Stimulated activated CD8-positive, alpha-beta memory T cell treated with anti-CD3 and anti-CD28 coated beads, Interleukin-2, amount 100 ng/mL, for 1 hour (primary cell): ENCODE measurements at places on chromosomes 6 and 20.

- no peak for DNase-seq
Measured at GRCh38 chr6:18603361-18603760, 216.2 kb downstream of the RNF144B start.

GRCh38 chr20:52744441-52744840 lies 227.7 kb upstream of the TSHZ2 start:
- DNase-seq, result no peak

DNA sequence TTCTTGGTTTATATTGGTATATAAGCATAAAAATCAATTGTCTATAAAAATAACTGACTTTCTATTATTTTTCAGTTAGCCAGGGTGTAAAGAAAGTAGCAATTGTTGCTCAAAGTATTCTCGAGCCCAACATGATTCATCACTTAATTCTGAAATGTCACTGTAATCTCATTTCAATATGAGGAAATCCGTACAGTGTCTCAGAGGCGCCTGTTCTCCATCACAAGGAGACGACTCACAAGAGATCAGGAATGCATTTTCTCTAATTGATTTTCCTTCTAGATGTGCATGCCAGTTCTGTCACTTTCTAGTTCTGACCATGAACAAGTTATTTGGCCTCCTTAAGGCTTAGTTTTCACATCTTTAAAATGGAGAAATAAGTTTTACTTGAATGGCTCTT lies 753.1 kb downstream of the MAFB start:
- no peak for DNase-seq

- no peak for DNase-seq
Measured at GRCh38 chr6:53930330-53930729, 135.5 kb downstream of the LRRC1 start.

- DNase-seq, result no peak
Measured at GRCh38 chr20:51310216-51310615, 232.3 kb downstream of the NFATC2 start.

DNA sequence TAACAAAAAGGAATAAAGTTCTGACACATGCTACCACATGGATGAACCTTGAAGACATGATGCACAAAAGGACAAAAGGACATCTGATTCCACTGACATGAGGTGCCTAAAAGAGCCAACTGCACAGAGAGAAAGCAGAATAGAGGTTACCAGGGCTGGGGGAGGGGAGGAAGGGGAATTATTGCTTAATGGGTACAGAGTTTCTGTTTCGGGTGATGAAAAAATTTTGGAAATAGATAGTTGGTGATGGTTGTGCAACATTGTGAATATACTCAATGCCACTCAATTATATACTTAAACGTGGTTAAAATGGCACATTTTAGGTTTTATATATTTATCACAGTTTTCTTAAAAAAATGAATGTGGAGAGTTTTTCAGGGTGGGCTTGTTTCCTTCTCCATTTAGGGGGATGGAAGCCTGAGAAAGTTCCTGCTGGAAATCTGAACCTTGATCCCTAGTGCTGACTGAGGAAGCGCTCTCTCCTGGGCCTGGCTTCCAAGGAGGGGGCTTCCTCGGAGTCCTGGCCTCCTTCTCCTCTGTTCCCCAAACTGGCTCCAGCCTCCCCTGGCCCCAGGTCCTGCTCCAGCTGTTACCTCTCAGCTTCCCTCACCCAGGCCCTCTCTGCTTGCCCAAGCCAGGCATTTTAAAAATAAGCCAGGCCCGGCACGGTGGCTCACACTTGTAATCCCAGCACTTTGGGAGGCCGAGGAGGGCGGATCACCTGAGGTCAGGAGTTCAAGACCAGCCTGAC lies 79.2 kb downstream of the NOL4L start:
- DNase-seq, result no peak

DNA sequence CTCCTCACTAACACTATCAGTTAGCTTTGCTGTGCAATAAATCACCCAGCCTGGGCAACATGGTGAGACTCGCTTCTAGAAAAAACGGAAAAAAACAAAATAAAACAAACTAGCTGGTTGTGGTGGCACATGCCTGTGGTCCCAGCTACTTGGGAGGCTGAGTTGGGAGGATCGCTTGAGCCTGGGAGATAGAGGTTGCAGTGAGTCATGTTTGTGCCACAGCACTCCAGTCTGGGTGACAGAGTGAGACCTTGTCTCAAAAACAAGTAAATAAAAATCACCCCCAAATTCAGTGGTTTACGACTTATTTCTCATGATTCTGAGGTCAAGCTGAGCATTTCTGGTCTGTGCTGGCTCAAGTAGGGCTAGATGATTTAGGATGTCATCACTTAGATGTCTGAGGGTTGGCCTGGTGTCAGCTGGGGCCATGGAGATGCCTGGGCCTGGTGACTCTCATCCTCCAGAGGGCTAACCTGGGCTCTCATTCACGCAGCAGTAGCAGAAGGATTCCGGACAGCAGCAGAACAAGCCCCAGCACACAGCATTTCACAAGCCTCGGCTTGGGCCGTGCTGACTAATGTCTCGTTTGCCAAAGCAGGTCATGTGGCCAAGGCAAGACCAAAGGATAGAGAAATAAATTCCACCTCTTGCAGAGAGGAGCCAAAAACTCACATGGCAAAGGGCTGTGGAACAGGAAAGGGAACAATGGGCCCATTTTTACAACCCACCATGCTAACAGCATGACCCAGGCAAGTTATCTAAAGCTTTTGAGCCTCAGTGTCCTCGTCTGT lies 32.5 kb downstream of the MGME1 start:
- no peak for DNase-seq

- no peak for DNase-seq
Measured at GRCh38 chr6:166168616-166169548, 1.2 kb upstream of the TBXT start.
